ENCODE measurements at places on chromosomes 4 and X.

GRCh38 chrX:118552121-118552900 lies 56.7 kb downstream of the DOCK11 start:
- no peak for DNase-seq

DNA sequence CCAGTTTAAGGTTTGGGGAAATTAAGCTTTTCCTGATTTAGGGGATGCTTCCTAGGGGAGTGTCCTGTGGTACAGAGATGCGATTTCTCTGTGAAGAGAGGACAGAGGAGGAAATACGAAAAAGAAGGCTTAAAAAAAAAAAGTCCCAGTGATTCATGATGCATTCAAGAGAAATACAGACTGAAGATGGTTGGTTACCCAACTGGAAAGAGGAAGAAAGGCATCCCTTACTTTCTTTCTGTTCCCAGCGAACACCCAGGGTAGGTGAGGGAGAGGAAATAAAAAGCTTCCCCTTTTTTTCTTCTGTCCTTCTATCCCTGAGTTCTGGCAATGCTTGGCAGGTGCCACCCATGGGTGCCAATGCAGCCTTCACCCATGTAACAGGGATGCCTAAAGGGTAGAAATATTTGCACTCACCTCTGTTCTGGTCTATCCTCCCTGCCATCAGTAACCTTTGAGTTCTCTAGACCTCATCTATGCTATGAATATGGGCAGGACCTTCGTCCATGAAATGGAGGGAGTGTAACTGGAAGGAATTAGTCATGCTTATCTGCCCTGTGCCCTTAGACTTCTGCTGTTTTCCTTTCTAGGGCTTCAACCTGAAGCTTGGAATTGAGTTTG lies 230.1 kb upstream of the GALNTL6 start:
- no peak for DNase-seq

DNA sequence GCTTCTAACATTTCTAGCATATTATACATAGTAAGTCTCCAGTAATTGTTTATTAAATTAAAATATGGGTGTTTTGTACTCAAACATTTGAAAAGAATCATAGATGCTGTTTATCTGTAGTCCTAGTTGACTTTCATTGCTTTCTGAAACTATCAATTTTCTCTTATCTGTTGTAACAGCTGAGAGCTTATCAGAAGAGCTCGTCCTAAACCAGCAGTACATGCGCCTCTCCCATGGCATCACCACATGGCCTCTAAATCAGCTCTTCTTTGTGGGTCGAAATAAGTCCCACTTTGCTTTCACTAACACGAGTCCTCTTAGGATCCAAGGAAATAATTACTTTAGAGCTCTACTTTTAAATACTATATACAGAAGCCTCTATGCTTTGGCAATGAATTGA lies 55.1 kb downstream of the PPP3CA start:
- DNase-seq, result no peak

- no peak for DNase-seq
These were observed 76.2 kb downstream of the LNX1 start for GRCh38 chr4:53515076-53515475.

GRCh38 chr4:15078682-15079642 lies 76.7 kb downstream of the CPEB2 start:
- no peak for DNase-seq

DNA sequence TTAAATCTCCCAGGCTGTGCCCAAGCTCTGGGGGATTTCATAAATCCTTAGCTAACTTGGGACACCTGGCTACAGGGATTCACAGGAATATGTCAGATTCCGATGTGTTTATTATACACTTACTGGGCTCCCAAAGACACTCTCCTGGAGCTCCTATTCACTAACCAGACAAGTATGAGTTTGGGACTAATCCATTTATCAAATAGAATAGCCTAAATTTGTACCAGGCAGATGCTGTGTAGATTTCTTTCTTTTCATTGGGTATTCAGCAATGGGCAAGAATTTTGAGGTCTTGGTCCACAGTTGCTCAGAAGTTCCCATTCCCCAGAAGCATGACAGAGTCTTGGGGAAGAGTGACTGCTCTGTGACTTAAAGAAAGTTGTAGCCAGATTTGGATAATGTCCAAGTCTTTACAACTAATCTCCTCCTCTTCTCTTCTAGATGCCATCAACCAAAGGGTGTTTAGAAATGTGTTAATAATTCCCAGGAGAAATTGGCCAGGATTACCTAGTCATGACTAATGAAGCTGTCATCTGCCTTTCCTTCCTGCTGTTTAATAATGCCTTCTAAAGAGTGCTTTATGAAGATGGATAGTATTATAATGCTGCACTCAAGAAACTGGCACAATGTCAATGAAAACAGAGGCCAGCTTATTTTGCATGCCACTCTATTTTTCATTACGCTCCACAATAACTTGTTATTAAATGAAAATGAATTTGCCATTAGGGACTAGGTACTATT lies 120.9 kb downstream of the CHIC2 start:
- DNase-seq, result no peak

- no peak for DNase-seq
These were observed 30.2 kb upstream of the SEPSECS start for GRCh38 chr4:25190407-25190806.

GRCh38 chr4:17063888-17064287 lies 165.4 kb upstream of the LDB2 start:
- no peak for DNase-seq

DNA sequence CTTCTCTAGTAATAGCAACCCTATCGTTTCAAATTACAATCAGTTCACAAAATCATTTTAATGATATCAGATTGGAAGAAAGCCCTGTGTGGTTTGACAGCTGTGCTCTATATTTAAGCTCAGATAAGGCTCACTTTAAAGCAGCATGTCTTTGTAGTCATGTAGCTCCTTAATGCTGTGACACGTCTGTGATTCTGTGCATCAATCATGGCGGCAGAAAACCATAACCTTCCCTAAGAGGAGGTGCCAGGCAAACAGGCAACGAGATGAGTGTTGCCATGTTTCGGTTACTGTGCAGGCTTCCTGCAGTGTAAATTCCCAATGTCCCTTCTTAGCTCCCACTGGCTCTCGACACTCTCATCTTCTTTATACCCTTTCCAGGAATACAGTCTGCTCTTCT lies 212.7 kb downstream of the GRID2 start:
- DNase-seq, result no peak

DNA sequence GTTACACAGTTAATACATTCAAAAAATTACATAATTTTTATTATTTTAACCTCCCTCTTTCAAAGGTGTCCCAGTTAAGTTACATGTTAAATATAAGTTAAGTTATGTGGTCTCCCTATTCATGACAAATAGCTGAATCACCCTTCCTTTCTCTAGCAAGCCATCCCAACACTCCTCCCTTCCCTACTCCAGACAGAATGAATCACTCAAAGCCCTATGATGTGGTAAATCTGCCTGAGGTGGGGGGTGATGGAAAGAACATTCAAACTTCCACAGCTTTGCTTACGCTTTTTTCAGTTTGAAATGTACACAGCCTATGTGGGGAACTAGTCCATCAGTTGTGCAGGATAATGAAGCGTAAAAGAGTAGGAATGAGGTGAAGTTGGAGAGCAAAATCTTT lies 90.2 kb downstream of the CXCL13 start:
- no peak for DNase-seq

GRCh38 chrX:136768469-136769084 lies 12.2 kb downstream of the ARHGEF6 start:
- DNase-seq, result peak; percentile 30

DNA sequence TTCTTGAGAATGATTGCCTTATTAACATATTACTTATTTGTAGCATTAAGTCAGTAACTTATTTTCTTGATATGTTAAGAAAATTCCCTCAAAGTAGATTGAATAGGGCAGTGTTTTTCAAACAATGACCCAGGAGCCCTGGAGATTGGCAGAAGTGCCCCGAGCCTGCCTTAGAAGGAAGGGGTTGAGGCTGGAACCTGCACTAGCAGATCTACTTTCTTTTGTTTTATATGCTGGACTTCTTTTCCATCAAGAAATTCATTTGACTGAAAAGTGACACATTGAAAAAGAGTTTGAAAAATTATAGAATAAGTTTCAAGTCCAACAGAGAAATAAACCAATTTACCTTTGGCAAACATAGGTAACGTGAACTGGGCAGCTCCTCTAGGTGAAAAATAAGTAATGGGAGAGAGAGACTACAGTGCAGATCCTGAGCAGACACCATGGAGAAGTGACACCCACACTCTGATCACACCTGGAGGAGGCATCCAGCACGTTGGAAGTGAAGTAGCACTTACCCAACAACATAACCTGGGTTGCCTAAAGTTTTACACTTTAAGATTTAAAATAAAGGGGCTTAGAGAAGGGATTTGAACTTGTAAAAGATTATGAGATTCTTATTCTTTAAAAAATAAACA lies 18.6 kb downstream of the ARSJ start:
- no peak for DNase-seq

- DNase-seq, result no peak
These were observed 3.1 kb upstream of the CDKL5 start for GRCh38 chrX:18422325-18422724.

DNA sequence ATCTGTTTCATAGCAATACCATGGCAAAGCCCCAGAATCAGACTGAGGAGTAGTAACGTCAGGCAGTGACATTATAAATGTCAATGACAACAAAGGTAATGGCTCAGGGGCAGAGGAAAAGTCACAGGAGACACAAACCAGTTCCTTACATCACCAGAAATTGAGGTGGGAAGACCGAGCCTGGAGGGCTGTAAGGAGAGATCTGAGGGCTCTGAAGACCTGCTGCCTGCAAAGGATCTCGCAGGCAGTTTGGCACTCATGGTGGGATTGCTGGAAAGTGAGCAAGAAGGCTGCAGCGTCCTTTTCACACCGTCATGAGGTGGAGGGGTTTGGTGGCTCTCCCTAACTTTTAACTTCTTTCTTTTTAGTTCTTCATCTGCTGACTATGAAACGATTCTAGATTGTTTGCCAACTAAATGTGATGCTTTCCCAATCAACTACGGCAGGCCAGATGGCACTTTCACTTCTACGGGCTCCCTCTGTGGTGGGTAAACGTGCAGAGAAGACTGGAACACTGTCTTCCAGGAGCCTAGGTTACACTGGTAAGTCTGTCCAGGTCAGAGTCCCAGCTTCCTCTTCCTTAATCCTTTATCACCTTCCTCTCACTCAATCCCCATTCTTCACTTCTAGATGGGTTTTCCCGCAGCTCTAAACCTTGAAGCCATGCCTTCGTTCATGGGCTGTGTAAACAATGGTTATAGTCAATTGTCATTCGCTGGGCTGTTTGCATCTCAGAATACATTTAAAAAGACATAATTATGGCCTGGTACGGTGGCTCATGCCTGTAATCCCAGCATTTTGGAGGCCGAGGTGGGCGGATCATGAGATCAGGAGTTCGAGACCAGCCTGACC lies 58.2 kb downstream of the TBC1D9 start:
- DNase-seq, result no peak

DNA sequence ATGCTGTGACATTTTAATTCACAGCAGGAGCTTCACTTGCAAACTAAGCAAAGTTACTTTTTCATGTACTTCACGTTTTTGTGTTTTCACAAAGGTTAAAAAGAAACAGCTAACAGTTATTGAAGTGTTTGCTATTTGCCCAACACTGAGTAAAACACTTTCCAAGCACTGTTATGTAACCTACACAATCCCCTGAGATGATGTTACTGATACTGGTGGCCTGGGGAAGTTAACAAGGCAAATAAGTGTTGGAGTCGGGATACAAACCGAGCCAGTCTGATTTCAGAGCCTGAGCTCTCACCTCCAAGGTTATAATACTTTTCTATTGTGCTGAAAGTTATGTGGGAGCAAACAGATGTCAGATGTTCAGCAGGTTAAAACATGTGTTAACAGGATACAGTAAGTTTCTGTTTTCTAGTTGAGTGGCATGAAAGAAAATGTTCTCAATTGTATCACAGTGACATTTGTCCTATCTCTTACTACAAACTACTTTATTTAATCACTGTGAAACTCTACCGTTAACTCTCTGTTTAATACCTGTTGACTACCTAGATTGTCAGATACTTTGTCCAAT lies 3.9 kb upstream of the CXCL13 start:
- no peak for DNase-seq

GRCh38 chrX:66046612-66047235 lies 6.8 kb upstream of the VSIG4 start:
- DNase-seq, result peak; percentile 32

- no peak for DNase-seq
These were observed 16.9 kb downstream of the HELQ start for GRCh38 chr4:83438719-83439118.

- DNase-seq, result no peak
These were observed 1740.5 kb upstream of the AGA start for GRCh38 chr4:179182741-179183140.

All from GM10248 (cell line).